ENCODE measurements at places on chromosomes 2 and 18.

- no peak for DNase-seq
Observed at GRCh38 chr2:197245829-197246804, 64.5 kb downstream of the ANKRD44 start.

DNA sequence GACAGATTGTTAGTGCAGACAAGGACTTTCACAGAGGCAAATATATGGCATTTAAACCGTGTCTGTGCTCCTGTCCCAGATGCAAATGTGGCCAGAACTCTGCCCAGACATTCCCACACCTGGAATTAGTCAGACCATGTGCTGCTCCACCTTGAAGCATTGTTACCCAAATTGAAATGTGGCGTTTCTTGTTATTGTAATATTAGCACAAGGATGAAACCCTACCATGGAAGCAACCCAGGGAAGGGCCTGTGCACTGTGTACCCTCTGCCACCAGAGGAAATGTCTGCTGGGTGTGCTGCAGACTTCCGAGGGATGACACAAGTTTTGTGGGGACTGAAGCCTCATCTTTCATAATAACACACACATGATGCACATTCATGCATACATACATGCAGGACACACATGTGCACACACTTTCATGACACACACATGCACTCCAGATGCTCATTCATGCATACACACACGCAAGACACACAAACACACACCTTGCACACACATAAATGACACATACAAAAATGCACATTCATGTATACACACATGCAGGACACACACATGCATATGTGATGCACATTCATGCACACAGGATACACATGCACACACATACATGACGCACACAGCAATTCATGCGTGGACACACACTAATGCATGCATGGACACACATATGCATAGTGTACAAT, 133.2 kb upstream of the SNTG2 start:
- no peak for DNase-seq

- DNase-seq = no peak
Observed at GRCh38 chr2:185477452-185477851, 261.2 kb upstream of the FSIP2 start.

DNA sequence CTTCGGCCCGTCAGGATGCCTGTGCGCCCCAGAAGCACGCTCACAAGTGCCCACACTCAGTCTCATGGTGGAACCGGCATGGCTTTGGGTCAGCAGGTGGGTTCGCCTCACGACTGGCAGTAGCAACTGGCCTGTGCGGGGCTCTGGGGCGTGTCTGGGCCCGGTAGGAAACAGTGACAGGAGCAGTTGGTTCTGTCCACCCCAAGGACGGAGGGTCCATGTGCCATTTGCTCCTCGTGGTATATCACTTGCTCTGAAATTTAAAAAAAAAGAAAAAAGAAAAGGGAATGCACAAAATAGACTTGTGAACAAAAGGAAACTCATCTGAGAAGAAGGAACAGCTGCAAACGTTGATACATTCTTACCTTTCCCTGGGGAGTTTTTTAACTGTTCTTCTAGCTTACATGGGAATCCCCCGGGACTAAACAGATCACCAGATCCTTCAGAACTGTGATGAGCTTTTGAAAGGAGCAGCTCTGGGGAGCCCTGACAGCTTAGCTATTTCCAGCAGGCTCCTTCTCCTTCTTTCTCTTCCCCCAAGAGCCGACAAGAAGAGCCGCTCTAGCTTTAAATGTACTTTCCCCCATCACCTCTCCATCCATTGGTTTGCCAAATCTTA, 42.8 kb downstream of the TRAPPC12 start:
- no peak for DNase-seq

DNA sequence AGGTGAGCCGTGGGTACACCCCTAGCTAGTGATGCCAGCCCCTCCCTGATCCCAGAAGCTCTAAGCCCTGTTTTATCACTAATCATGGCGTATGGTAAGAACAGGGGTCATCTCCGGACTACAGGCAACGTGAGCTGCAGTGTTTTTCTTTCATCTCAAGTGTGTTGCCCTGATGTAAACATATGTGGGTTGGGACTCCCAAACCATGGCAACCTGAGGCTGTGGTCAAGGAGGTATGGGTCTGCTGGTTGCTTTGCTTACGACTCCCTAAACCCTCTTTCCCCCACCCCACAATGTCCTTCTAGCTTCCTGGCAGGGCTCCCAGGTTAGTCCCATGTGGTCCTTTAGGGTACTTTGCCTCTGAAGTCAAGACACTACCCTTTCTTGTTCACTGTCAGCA, 53.6 kb upstream of the AFF3 start:
- no peak for DNase-seq

- DNase-seq = no peak
Observed at GRCh38 chr2:142299021-142299420, 168.2 kb upstream of the LRP1B start.

- DNase-seq = no peak
Observed at GRCh38 chr2:182048088-182048487, 62.4 kb downstream of the PPP1R1C start.

- DNase-seq = no peak
Observed at GRCh38 chr2:19043893-19044292, 314.5 kb downstream of the OSR1 start.

GRCh38 chr2:6506361-6506794, 359.3 kb downstream of the CMPK2 start:
- DNase-seq = no peak

- DNase-seq = no peak
Observed at GRCh38 chr18:52963481-52963880, 623.5 kb downstream of the DCC start.

DNA sequence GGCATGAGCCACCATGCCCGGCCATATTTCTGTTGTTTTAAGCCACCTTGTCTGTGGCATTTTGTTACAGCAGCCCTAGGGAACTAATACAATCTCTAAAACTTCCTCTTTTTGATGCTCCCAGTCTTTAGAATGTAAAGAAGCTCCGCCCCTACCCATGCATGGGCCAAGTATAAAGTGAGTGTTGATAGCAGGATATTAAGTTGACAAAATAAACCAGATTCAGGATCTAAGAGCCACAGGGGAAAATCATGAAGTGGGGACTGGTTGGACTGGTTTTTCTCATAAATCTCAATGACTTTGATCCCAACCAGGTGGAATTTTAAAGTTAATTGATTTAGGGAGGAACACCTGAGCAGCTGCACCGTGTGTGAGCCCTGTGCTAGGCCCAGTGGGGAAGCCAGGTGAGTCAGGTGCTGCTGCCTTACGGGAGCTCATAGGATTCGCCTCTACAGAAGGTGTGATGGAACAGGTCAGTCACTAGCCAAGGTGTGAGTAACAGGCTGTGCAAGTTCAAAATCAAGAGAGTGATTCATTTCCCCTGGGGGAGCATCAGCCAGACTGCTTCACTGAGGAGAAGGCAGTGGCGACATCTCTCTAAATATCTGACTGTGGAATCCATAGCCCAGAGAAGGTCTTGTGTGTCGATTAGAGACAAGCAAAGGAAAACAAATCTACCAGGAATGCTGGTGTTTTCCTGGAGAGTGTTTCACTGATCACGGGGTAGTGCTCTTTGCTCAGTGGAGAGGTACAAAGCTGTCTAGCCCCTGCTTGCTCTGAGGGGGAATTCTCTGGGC, 63.0 kb upstream of the MSH2 start:
- DNase-seq = no peak

DNA sequence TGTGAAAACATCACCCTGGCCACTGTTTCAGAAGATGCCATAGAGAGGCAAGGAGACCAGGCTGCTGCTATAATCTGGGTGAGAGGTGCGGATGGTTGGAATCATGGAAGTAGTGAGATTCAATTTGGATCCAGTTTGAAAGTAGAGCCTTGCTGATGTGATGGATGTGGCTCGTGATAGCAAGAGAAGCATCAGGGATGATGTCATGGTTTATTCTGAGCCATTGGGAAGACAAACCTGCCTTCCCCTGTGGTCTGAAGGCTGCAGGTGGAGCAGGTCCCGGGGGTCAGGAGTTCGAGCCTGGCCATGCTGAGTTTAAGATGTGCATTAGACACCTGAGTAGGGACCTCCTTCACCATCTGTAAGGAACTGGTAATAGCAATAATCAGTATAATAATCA, 49.6 kb upstream of the CHMP1B start:
- no peak for DNase-seq

GRCh38 chr2:55010149-55010591, 40.1 kb downstream of the RTN4 start:
- DNase-seq = no peak

DNA sequence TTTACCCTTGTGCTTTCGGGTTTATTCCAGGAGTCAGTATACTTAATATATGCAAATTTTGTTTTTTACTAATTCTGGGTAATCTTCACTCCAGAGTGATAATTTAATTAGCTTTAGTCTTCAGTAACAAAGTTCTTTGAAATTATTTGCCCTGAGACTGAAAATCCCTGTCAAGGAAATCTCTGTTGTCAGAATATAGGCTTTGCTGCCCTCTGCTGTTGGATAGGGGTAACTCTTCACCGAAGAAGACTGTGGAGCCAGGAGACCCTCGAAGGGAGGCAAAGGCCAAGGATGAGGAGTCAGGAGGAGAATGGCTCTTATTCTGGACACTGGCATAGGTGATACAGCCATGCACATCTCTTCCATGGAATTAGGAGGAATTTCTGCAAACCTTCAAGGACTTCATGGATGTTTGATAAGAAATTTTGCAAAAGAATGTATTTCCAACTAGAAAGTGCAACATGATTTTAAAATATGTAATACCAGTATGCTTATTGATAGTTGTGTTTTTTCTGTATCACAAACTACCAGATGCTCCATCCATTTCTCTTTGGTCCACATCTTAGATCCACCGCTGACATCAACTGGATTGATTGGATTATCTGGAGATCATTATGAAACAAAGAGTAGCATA, 182.3 kb downstream of the RDH14 start:
- DNase-seq = no peak

- no peak for DNase-seq
Observed at GRCh38 chr2:219206328-219207133, at the start of gene ZFAND2B. Gene ZFAND2B, plus strand, starts transcription at chr2:219206782. Its CDS starts 206 bp downstream, at chr2:219206988.

DNA sequence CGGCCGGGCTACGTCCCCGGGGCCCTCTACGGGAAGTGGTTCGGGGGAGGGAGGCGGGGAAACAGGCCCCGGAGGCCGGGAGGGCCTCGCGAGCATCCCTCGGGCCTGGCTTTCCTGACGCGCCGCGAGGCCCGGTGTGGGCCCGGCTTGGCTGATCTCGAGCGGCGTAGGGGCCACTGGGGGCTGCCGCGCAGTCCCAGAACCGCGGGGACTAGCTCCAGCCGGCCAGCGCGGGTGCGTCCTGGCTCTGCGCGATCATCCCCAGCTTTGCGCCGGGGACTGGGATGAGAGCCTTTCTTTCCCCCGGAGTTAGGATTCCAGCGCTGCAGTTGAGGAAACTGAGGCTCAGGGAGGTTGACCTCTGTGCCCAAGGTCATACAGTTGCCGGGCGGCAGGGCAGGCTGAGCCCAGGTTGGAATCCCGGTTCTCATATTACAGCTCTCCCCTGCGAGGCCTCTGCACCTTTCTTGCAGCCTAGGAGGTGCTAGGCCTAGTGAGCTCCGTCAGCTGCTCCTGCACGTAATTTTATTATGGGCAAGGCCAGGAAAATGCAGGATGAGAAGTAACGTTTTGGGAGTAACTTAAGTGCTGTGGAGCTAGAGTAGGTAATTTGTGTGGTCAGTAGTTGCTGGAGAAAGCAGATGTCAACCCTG, 501 bp downstream of the LPIN1 start:
- DNase-seq = no peak

- no peak for DNase-seq
Observed at GRCh38 chr2:30261695-30262211, 30.4 kb downstream of the LBH start.

DNA sequence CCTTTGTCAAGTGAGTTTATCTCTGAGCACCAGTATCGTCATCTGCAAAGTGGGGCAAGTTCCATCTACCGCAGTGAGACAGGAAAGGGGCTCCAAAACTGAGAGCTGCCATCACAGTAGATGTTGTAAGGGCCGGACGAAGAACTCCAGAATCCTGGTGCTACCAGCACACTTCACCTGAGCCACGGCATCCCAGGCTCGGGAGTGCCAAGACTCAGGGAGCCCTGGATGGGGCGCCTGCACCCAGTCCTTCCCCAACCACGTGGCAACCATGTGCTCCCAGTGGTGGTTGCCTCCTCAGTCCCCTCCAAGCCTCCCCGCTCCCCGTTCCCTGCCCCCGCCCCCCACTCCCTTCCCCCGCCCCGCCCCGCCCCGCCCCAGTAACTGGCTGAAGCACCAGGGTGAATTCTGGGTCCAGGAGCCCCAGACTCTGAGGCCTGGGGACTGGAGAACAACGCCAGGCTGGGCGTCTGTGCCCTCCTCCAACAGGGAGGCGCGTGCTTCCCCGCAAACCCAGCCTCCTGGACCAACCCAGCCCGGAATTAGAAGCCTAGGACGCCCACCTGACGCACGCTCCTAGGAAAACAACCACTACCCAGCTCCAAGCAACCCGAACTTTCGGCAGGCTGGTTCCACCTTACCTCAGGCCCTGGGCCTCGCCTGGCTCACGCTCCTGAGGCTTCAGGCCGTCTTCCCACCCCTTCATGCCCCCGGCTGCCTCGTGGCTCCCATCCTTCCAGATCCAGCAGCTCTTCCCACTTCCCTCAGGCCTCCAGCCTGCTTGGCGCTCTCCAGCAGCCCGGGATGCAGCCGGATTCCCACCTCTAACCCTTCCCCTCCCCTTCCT, 67.6 kb downstream of the LAMA3 start:
- no peak for DNase-seq

DNA sequence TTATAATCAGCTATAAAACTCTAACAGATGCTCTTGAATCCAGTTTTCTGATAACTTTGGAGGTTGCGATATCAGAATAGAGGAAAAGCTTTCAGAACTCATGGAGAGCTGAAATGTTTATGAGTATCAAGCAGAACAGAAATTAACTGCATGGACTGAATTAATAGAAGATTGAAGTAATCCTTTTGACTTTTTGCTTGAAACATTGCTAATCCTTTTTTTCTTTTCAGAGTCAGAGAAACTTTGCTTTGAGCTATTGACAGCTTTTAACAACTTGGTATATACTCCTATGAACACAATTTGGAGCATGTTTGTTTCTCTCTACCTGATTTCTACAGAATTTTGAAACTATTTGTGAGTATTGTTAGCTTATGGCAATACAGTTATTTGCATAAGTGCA, 1254.8 kb downstream of the LRP1B start:
- DNase-seq = no peak

All from glomerular endothelial cell (primary cell).